Panc1 (cell line): ENCODE measurements at places on chromosomes 16 and 17.

DNA sequence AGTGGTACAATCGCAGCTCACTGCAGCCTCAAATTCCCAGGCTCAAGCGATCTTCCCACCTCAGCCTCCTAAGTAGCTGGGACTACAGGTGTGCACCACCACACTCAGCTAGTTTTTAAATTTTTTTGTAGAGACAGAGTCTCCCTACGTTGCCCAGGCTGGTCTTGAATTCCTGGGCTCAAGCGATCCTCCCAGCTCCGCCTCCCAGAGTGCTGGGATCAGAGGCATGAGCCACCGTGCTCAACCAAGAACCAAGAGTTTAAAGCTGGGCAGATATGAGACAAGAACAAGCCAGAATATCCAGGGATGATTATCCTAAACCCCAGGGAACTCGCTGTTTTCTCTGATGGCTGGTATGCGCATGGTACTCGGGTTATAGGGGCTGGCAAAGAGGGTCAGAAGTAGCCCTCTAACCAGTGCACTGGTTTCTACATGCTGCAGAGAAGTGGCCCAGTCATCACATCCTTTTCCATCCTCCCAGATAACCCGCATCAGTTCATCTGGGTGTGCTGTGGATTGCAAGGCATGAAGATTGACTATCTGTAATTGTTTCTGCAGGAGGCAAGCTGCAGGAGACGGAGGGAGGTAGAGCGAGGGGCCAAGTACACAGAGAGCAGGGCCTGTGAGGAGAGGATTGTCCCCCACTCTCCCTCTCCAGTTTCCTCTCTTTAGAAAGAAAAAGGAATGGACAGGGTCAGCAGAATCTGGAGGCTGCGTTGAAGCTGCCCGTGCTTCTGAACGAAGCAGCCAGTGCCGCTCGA lies 33.6 kb upstream of the TOB1 start:
- DNase-seq = no peak

- no peak for DNase-seq
These were observed 24.6 kb upstream of the SMURF2 start for GRCh38 chr17:64686705-64687104.

DNA sequence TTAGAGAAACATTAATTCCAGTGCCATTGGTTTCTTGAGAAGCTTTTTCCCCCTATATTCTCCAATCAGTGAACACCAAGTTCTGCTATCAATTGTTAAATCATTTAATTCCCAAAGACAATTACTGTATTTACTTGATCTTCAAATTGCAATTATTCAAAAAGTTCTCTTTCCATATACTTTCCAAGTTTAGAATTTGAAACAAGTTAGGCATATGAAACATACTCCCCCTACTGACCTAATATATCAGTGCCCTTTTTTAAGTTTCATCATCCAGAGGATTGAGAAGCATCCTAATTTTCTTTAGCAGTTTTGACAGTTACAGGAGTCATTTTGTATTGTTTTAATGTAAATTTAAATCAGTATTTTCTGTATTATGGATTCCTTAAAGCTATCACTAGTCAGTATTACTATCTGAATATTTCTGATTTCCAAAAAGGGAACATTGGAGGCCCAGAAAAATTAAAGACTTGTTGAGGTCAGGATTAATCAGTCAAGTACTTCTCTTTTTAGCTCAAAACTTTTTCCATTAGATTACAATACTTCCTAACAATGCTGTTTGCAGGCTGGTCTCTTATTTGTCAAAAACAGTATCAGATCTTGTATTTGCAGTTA lies 16.3 kb downstream of the MEIOC start:
- no peak for DNase-seq

GRCh38 chr17:80393241-80393890 lies 21.6 kb upstream of the ENDOV start:
- DNase-seq = no peak

- DNase-seq = no peak
These were observed 36.0 kb downstream of the ITFG1 start for GRCh38 chr16:47424846-47425245.

GRCh38 chr16:88771294-88771772 lies 13.7 kb downstream of the PIEZO1 start:
- DNase-seq = no peak

- no peak for DNase-seq
These were observed 24.1 kb downstream of the XYLT1 start for GRCh38 chr16:17446661-17447060.

GRCh38 chr17:13306310-13306962 lies 288.6 kb upstream of the ELAC2 start:
- peak; percentile 4 for DNase-seq

GRCh38 chr17:3557768-3558583 lies at the start of gene TRPV3:
Gene TRPV3, minus strand, starts transcription at chr17:3557812. Its CDS starts 2,962 bp downstream, at chr17:3554850.
- DNase-seq = no peak

DNA sequence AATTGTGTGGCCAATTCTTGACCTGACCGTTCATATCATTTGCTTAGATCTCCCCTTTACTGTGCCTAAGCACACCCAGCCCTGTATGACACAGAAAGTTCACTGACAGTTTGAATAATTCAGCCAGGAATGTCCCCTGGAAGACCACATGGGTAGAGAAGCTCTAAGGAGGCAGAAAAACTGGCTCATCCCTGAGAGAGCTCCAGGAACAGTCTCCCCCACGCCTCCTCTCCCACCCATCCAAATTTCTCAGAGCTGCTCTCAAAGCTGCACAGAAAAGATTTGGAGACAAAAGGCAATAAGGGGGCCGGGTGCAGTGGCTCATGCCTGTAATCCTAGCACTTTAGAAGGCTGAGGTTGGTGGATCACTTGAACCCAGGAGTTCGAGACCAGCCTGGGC lies 11.2 kb downstream of the PRAC1 start:
- no peak for DNase-seq

DNA sequence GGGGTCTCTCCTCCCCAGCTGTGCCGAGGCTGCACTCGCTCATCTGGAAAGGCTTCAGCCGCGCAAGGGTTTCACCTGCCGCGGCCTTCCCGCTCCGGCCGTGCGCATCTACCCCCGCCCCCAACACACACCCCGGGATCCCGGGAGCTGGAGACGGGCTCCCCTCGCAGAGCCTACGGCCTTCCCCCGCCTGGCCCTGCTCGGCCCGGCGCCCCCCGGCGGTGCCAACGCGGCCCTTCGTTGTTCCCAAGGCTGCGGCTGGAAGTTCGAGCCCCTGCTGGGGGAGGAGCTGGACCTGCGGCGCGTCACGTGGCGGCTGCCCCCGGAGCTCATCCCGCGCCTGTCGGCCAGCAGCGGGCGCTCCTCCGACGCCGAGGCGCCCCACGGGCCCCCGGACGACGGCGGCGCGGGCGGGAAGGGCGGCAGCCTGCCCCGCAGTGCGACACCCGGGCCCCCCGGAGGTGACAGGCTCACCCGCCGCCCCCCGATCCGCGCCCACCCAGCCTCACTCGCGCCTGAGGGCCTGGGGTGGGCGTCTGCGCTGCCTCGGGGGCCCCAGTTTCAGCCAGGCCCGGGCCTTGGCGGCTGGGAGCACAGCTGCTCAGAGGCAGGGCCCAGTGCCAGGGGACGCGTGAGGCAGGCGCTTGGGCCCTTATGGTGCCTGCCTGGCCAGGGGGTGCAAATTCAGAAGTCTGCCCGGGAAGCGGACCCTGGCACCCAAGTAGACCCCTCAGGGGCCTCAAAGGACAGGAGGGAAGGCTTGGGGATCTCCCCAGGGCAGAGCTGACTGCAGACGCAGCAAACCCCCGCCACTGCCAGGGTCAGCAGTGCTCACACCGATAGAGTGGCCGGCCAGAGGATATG lies 11.2 kb downstream of the GALK1 start:
- DNase-seq = no peak

- no peak for DNase-seq
These were observed at the start of gene RTN4RL1 for GRCh38 chr17:2025220-2025621. Gene RTN4RL1, minus strand, starts transcription at chr17:2025334. Its CDS starts 469 bp downstream, at chr17:2024865.

DNA sequence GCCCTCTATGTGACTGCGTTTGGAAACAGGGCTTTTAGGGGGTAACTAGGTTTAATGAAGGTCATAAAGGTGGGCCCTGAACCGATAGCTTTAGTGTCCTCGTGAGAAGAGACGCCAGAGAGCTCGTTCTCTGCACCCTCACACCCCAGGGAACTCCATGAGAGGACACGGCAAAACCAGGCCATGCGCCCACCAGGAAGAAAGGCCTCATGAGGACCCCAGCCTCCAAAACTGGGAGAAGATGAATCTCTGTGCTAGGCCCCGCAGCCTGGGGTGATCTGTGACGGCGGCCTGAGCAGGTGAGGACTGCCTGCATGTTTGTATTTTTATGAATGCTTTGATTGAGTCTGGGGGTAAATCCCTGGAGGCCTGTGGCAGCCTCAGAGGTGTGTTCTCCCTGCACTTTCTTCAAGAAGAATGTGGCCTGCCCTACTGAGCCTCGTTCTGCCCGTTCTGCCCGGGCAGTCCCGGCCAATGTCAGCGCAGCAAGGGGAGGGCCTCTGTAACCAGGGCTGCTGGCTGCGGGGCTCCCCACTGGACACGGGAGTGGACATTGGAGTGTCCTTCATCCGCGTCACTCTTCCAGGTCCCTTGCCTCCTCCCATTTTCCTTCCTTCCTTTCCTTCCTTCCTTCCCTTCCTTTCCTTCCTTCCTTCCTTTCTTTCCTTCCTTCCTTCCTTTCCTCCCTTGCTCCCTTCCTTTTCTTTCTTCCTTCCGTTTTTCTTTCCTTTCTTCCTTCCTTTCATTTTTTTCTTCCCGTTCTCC lies 6.8 kb upstream of the RNF213 start:
- DNase-seq = no peak

- DNase-seq = no peak
These were observed 26.1 kb downstream of the CTU2 start for GRCh38 chr16:88732172-88732960.

DNA sequence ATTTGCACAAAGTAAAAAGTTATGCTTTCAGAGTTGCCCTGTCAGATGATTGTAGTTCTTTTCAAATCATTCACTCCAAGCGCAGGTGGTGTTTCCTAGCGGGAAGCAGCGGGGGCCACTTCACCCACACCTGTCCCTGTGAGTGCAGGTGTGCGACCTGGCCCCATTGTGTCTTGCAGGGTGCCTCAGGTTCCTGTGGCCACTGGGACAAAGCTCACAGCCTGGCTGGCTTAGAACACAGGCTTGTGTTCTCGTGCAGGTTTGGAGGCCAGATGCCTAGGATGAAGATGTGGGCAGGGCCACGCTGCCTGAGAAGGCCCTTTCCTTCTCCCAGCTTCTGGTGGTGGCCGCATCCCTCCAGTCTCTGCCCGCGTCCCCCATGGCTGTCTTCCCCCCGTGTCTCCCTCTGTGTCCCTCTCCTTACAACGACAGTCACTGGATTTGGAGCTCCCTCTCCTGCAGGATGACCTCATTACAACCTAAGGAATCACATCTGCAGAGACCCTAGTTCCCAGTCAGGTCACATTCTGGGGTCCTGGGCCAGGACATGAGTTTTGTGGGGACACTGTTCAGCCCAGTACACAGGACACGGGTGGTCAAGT lies 90.5 kb downstream of the NPIPB11 start:
- no peak for DNase-seq

DNA sequence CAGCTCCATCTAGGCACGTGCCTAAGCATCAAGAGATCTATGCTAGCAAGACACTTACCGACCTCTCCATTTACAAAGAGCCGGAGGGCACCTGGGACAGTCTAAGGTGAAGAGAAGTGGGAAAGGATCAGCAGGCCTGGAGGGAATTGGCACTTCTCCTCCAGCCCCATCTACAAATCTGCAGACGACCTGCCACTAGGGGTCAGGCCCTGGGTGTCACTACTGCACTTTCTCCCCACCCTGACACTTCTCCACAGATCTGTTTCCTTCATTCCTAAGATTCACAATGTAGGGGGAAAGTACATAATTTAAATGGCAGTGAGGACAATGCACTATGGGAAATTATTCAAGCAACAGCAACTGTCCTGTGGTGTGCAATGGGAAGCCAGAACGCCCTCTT lies 8.1 kb downstream of the MKS1 start:
- no peak for DNase-seq

DNA sequence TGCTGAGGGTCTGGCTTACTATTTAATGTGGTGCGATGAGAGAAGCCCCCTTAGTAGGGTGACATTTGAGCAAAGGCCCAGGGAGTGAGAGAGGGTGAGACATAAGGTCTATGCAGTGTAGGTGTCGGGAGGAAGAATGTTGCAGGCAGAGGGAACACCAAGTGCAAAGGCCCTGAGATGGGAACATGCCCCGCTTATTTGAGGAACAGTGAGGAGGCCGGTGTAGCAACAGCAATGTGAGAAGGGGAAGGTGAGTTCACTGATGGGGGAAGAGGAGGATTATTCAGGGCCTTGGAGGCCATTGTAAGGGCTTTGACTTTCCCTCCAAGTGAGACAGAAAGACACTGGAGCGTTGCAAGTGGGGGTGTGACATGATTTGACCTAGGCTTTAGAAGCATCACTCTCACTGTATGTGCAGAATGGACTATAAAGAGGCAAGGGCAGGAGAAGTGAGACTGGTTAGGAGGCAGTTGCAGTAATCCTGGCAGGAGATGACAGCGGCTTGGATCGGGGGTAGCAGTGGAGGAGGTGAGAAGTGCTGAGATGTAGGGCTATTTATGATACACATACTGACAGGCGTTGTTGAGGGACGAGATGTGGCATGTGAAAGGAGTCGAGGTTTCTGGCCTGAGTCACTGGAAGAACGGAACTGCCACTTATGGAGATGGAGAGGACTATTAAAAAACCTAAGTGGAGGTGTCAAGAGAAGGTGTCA lies 145.3 kb downstream of the SPECC1 start:
- no peak for DNase-seq

- DNase-seq = no peak
These were observed 80.0 kb downstream of the ZFHX3 start for GRCh38 chr16:72967941-72968340.

DNA sequence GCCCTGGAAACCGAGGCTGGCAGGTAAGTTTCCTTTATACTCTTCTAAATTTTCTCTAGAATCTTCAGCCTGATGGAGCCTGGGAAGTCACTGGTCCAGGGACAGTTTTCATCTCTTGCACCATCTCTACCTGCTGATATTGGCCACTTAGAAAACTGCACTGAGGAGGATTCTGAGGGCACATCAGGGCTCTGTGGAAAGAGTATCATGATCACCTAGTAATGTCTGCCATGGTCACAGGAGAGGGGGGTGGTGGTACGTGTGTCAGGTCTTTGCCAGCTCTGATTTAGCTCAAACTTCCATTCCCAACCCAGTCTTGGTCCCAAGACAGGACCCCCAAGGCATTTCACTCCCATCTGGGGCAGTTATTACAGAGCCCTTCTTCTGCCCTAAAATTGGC lies 35.2 kb upstream of the DOC2B start:
- no peak for DNase-seq
